ENCODE measurements at places on chromosomes 1 and 21.

GRCh38 chr1:70264839-70265238, 43.7 kb downstream of the SRSF11 start:
- DNase-seq, result no peak

GRCh38 chr1:118023199-118023598, 93.7 kb downstream of the WDR3 start:
- no peak for DNase-seq

- no peak for DNase-seq
Observed at GRCh38 chr1:229068270-229068987, 202.5 kb upstream of the RAB4A start.

- no peak for DNase-seq
Observed at GRCh38 chr1:117565745-117566455, 39.9 kb upstream of the TENT5C start.

DNA sequence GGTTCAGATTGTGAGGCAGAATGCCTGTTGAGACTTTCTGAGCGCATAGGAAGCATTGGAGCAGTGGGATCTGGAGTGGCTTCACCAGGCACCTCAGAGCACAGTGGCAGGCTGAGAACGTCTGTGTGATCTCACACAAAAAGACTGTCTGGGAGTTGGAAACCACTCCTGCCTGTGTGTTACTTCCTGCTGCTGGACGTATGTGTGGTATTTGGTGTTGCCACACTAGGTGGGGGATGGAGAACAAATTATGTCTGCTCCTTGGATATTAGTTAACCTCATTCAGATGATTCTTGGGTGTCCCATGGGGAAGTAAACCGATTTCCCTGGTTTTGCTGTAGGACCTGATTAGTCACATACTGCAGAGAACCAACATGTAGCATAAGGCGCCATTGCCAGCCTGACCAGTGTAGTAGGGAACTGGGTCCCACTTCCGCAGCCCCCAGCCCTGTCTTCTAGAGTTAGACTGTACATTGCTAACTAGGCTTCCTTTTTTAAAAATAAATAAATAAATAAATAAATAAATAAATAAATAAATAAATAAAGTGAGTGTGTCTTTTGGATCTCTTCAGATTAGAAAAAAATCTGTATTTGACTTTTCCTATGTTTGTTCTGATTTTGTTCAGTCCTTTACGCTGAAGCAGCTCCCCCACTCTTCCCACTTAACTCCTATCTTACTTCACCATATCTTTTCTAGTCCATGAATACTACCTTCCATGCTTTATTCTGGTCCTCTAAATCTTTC, 26.9 kb downstream of the UCK2 start:
- DNase-seq, result no peak

GRCh38 chr1:90317628-90318027, 322.7 kb downstream of the ZNF326 start:
- no peak for DNase-seq

Data from OCI-LY7 (cell line).